ENCODE measurements at places on chromosomes 7 and 10.

DNA sequence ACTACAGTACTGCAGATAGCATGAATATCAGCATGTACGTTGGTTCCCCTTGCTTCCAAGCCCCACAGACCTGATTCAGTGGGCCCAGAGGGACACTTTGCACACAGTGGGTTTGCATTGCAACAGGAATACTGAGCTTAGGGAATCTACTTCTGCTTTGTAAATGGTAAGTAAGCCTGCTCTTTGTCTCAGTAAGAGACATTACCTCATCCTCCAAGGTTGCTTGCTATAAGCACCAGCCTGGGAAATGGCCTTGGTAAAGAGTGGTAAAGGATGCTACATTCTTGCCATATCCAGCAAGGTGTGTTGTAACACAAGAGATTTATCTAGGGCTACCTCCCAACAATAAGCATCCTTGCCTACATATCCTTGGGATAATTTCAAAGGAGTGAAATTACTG is 730.5 kb downstream of the INHBA start:
- DNase-seq, result no peak

GRCh38 chr7:35248576-35249536 is 5.0 kb downstream of the TBX20 start:
- DNase-seq, result no peak

DNA sequence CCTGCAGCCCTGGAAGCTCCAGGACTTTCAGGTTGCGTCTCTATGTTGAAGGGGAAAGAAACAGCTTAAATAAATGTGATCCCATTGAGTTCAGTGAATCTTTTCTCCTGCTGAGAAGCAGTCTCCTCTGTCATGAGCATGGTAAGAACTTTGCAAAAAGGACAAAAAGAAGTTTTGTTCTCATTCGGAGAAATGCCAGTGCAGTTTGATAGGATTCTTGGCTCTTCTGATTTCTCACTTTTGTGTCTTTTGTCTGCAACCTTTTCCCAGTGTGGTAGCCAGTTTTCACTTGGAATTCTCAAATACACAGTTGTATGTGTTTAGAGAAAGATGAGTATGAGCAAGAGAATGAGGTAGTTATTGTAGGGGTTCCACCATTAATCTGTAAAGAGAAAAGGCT is 64.3 kb downstream of the AP3M1 start:
- no peak for DNase-seq

GRCh38 chr7:152949790-152950189 is 190.2 kb downstream of the ACTR3B start:
- no peak for DNase-seq

DNA sequence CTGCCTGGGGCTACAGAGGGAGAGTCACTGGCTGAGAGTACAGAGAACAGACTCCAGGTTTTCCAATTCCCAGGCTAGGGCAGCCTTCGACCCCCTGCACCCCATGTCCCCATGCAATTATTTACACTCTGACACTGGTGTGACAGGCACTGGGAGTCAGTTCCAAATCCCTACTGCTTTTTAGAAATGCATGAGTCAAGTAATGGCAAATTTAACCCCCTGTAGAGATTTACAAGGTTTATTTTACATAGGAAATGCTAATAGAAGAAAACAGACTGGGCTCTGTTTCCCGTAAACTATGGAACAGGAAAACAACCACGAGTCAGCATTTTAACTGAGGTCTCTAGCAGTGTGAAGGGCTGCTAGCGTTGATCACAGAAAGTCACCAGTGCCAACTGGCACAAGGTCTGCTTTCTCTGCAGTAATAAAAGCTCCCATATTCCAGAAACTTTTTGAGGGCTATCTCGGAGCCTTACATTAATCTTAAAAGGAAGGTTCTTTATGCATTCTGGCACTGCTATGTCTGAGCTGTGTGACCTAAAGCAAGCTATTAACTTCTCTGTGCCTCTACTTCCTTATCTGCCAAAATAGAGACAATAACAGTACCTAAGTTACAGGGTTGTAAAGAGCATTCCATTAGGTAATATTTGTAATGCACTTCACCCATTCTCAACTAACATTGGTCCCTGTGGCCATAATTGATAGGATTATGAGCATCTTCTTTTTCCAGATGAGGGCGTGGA is 28.2 kb downstream of the NOD1 start:
- no peak for DNase-seq

DNA sequence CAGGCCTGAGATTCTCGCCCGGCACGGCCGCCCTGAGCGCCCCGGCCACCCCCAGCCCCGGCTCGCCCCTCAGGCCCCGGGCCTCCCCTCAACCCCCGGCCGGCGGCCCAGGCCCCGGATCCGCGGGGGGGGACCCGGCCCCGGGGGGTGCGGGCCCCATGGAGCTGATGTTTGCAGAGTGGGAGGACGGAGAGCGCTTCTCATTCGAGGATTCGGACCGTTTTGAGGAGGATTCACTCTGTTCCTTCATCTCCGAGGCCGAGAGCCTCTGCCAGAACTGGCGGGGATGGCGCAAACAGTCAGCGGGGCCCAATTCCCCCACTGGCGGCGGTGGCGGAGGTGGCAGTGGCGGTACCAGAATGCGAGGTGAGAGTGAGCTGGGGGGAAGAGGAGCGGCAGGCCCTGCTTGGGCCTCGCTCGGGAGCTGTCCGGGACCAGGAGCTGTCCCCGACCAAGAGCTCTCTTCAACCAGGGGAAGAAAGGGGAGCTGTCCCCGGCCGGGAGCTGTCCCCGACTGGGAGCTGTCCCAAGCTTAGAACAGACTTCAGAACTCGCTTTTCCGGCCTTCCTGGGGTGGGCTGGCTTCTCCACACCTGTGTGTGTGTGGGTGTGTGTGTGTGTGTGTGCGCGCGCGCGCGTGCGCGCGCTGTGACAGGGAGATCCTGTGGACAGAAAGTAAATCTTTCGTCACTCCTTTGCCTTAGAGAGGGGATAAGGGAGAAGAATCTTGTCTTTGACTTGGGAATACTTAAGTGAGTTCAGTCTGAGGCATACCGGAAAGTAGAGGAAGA is 510 bp downstream of the ZSWIM8 start:
- DNase-seq, result no peak

GRCh38 chr7:12768948-12769347 is 81.5 kb downstream of the ARL4A start:
- DNase-seq, result no peak

DNA sequence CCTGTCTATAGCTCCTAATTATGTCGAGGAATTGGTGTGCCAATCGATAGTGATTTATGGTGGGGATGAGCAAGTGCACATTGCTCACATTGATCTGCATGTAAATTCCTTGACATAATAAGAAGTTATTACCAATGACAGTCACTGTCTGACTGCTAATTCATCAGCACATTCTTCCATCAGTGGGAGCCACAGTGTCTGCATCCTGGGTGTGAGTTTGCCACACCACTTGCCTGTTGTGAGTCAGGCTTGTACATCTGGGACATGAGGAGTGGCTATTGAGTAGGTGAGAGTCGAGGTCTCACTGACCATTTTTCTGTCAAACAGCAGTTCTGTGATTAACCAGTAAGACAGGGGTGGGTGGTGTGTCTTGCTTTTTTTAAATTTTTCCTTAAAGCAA is 263.4 kb downstream of the LRMDA start:
- no peak for DNase-seq

- no peak for DNase-seq
Observed at GRCh38 chr7:111388912-111389311, 173.4 kb downstream of the IMMP2L start.

DNA sequence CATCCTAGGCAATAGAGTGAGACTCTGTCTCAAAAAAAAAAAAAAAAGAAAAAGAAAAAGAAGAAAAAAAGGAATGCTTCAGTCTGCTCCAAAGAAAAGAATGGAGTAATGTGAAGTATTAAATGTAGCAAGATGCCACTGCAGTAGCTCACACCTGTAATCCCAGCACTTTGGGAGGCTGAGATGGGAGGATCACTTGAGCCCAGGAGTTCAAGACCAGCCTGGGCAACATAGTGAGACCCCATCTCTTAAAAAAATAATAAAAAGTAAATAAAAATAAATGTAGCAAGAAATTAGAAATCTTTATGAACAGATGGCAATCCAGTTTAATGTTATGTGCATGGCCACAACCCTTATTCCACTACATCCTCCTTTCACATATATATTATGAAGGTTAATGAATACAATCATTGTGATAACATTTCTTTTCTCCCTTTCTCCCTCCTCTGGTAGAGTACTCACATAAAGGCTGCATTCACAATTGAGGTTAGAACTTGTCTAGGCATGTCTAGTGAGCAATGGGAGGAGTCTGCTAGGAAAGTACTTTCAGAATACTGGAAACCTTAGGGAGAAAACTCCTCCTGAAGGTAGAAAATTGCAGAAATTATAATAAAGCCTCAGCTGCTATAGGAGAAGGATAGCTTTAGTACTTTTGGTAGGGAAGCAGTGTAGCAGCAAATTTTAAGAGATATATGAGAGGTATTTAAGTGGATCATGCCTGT is 20.4 kb downstream of the KLLN start:
- no peak for DNase-seq

DNA sequence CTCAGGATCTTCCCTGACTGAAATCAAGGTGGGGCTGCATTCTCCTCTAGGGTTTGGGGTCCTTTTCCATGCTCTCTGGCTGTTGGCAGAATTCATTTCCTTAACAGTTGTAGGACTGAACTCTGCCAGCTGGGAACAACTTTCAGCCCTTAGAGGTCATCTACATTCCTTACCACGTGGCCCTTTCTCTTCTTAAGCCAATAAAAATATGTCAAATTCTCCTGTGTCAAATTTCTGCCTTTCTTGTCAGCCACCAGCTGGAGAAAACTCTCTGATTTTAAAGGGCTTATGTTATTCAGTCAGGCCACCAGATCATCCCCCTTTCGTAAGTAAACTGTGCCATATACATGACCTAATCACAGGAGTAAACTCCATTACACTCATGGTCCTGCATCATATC is 95.3 kb upstream of the IL6 start:
- no peak for DNase-seq

DNA sequence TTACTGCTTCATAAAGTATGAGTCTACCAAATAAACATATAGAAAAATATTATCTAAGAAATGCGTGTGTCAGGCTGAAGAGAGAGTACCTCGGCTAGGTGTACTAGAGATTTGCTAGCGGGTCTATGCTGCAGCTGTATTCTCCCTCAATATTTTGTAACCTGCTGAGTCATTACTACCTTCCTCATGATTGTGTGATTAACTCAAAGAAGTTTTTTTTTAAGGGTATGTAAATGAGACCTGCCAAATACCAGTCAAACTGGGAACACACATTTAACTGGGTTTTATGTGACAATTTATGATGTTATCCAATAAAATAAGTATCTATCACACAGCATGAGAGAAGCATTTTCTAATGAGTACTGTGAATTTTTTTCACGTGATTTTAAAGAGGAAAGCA is 180.4 kb downstream of the RNF133 start:
- no peak for DNase-seq

- no peak for DNase-seq
Observed at GRCh38 chr7:81462672-81463071, 307.2 kb downstream of the HGF start.

DNA sequence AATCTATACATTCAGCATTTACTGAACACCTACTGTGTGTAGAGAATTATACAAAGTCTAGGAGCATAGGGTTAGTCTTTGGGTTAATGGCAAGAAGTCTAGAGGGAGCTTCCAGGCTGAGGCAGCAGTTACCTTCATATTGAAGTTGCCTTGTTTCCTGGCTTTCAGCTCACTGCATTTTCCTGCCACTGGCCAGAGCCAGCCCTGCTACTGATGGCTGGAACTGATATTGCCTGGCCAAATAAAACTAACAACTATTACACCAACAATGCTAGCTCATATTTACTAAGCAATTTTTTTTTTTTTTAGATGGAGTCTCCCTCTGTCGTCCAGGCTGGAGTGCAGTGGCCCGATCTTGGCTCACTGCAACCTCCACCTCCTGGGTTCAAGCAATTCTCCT is 165.7 kb upstream of the ITGB1 start:
- no peak for DNase-seq

- DNase-seq, result no peak
Observed at GRCh38 chr10:62583876-62584615, 209.9 kb downstream of the ZNF365 start.

DNA sequence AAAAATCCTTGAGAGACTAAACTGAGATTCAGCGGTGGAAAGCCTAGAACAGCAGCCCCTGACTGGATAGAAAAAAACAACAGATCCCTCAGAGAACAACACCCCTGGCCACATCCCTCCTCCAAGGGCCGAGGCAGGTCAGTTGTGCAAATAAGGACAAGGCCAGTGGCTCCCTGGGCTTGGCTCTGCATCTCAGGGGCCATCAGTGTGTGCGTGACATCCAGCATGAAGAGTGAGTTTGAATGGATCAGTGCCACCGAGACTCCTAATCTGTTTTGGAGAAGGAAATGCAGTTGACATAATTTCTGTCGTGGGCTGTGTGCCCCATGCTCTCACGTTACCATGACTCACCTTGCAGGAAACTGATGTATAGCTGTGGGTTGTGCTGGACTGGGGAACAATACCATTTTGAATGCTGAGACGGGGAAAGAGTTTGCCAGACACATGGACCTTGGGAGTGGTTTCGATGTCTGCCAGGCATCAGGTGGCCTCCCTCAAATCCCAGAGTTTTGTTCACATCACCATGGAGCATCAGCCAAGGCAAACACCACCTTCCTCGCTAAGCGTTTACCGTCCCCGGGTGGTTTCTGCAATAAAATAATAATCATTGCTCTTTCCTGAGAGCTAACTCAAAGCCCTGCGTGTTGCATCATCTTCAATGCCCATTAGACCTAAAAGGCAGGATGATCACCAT is 153.2 kb upstream of the FZD8 start:
- no peak for DNase-seq
